WERI-Rb-1 (cell line): ENCODE measurements at places on chromosomes 16 and 17.

- DNase-seq: peak; percentile 87
Observed at GRCh38 chr16:1157639-1158455, 4.9 kb downstream of the CACNA1H start.

- peak; percentile 7 for DNase-seq
Observed at GRCh38 chr16:52069866-52070265, 477.1 kb downstream of the TOX3 start.

DNA sequence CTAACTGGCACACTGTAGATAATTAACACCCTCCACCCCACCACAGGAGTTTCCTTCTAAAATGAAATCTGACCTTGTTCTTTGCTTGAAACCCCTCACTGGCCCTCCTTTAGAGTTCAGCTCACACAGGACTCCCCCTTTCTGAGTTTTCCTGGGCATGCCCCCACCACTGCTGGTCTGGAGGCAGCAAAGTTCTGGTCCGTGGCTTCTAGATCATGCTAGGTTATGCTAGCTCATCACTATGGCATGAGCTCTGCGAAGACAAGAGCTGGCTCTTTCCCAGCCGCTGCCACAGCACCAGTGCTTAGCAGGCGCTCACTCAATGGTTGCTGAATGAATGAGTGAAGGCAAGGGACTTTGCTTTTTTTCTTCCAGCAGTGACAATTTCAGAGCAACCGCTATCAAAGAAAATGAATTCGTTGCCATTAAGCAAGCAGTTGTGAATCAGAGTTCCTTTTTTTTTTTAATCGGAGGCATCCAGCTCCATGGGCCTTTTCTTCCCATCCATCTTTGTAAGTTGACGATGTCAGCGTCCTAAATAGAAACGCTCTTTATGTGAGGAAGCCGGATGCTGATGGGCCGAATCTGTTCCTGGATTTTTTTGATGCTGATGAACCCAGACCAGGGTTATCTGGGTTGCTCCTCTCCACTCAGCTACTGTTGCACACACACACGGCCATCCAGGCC lies 80.8 kb upstream of the NOL11 start:
- no peak for DNase-seq

- DNase-seq: no peak
Observed at GRCh38 chr16:89504091-89504490, 4.1 kb upstream of the SPG7 start.

- DNase-seq: peak; percentile 99
Observed at GRCh38 chr17:42107597-42108576, 4.6 kb downstream of the DHX58 start.

- no peak for DNase-seq
Observed at GRCh38 chr16:54097774-54098173, 188.8 kb downstream of the IRX3 start.

GRCh38 chr16:89052890-89053724 lies 40.5 kb upstream of the ACSF3 start:
- no peak for DNase-seq

- no peak for DNase-seq
Observed at GRCh38 chr16:29738514-29738913, 7.3 kb downstream of the C16orf54 start.

DNA sequence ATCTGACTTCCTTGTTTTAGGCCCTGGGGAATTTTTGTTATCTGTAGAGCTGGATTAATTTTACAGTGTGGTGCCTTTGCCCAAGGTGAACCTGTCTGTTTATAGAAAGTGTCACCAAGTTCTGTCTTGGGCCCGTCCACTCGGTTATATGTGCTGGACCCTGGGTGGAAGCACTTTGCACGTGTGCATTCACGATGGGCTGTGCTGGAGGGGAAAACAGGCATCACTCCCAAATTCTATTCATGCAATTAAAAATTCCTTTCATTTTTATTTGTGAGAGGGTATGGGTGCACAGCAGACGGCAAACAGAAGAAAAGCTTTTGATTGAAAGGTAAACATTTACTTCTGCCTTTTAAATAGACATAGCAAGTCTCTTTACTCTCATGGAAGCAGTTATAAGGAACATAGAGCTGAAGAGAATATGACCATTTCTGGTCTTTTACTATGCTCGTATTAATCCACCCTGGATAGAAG lies 101.2 kb downstream of the WWOX start:
- DNase-seq: no peak

GRCh38 chr16:29891525-29892457 lies 7.6 kb downstream of the SEZ6L2 start:
- no peak for DNase-seq

GRCh38 chr16:25256695-25257469 lies 763 bp downstream of the ZKSCAN2 start:
- DNase-seq: peak; percentile 26

DNA sequence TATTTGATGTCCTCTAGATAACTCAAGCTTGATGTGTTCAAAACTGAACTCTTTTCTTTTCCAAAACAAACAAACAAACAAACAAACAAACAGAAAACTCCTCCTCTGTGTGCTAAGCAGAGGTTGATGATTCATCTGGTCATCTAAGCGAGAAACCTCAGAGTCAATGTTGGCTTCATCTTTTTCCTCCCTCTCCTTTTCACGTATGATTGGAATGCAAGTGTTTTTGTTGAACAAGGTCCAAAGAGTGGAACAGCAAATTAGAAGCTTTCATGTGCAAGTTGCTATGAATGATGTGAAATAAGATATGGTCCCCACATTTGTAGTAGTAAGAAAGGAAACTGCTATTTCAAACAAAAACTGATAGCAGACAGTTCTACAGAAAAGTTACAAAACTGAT lies 52.5 kb downstream of the TBX4 start:
- DNase-seq: no peak

DNA sequence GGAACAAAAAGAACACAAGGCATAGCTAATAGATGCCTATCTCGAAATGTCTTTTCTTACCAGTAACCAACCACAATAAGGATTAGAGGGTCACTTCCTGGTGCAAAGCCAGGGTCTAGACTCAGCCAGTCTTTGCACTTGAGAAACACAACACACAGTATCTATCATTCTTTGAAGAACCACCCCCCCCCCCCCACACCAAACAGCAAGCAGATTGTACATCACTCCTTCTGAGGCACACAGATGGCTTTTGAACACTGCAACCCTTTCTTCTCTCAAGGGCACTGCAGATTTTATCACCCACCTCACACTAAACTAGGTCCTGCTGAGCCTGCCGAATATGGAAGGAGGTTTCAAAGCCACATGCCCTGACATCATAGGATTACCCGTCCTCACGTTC lies 145.6 kb downstream of the AATF start:
- DNase-seq: no peak

DNA sequence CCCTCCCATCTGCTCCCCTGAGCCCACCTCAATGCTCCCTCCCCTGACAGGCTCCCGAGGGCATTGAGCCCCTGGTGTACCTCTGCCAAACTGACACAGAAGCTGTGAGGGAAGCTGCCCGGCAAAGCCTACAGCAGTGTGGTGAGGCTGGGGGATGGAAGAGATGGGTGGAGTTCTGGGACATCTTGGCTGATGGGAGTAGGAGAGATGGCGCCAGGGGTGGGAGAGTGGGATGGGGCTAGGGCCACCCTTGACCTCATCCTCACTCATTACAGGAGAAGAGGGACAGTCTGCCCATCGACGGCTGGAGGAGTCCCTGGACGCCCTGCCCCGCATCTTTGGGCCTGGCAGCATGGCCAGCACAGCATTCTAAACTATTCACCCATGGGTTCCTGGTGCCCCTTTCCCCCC lies 16.2 kb upstream of the CTCF start:
- no peak for DNase-seq

- DNase-seq: no peak
Observed at GRCh38 chr17:35064516-35065215, 1.2 kb upstream of the RFFL start.
